ENCODE measurements at places on chromosomes 3 and 15. TPM values are rescaled to one million over a fixed set of nuclear protein-coding genes. Genes with fewer than 3 reads are reported as not detected.
A peak's percentile ranks its signal among the peaks of the same experiment; 100 is the strongest.

DNA sequence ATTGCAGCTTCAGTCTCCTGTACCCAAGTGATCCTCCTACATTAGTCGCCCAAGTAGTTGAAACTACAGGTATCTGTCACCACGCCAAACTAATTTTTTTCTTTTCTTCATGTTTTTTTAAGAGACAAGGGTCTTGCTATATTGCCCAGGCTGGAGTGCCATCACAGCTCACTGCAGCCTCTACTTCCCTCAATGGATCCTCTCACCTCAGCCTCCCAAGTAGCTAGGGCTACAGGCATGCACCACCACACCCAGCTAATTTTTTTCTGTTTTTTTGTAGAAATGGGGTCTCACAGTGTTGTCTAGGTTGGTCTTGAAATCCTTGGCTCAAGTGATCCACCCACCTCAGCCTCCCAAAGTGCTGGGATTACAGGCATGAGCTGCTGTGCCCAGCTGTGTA is 89.5 kb downstream of the ZNF609 start:
- DNase-seq: no peak

DNA sequence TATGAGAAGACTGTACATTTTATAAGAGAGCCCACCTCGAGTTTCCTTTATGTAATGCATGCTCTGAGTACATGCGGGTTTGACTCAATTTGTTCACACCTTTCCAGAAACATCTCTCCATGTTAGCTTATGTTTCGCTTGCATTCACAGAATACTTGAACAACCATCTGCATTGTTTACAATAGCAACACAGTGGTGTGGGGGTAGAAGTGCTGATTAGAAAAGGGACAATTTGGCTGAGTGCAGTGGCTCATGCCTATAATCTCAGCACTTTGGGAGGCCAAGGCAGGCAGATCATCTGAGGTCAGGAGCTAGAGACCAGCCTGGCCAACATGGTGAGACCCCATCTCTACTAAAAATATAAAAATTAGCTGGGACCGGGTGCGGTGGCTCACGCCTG is 60.9 kb downstream of the NCEH1 start:
- no peak for DNase-seq

- no peak for DNase-seq
Observed at GRCh38 chr3:197425485-197426120, 127.2 kb upstream of the DLG1 start.

DNA sequence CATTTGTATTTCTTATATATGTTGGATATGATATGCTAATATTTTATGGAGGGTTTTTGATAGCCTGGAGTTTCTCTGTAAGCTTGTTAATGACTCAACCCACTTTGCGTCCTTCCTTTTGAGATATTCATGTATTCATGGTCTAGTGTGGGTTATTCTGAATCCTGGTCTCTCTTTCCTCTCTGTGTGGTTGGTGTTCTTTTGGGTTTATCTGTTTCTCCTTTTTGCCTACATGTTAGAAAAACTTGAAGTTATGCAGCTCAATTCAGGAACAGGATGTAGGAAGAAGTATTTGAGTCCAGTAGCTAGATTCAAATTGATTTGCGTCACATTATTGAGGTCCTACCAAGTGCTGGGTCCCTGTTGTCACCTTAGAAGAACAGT is 28.1 kb downstream of the CMTM7 start:
- DNase-seq: no peak

- no peak for DNase-seq
Observed at GRCh38 chr3:187957165-187957581, 196.8 kb upstream of the LPP start.

The ZNF717 gene
- 6.0 TPM for polyA plus RNA-seq

DNA sequence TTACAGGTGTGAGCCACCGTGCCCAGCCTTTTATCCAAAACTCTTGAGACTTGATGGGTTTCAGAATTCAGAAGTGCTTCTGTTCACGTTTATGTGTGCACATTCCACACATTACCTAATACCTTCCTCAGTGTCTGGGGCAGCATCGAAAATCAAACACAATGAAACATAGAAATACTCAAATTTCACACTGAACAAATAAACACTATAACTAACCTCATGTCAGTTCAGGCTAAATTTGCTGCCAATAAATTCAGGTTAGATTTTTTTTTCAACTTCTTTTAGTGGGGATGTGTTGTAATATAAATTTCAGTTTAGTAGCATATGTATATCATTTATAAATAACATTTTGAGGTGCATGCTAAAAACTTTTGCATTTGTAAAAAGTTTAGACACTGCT is 2.8 kb downstream of the EIF2AK4 start:
- no peak for DNase-seq

DNA sequence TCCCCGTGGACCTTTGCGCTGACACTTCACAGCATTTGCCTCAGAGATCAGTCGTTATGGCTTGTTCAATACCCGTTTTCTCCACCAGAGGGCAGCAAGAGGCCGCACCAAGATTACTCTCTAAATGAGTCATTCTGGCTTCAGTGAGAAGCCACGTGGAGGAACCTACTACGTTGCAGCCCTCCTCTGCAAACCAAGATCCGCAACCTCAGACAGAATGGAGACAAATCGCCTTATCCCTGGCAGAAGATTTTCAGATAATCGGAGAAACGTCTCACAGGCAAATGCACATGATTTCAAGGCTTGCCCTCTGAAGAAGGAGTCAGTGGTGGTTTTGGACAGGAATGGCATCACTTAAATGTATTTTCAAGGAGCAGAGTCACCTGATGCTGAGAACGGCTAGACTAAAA is 60.5 kb downstream of the GTPBP8 start:
- peak; percentile 69 for DNase-seq

GRCh38 chr15:29242456-29243242 is 27.0 kb downstream of the NSMCE3 start:
- no peak for DNase-seq

DNA sequence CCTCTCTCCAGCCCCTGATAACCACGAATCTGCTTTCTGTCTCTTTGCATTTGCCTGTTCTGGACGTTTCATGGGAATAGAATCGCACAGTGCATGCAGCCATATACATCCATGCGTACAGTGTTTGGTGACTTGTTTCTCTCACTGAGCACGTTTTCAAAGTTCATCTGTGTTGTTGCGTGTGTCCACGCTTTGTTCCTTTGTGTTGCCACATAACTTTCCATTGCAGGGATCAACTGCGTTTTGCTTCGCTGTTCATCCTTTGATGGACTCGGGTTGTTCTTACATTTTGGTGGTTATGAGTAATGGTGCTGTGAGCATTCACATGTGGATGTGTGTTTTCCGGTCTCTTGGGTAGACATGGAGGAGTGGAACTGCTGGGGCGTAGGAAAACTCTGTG is 56.4 kb upstream of the TAMM41 start:
- no peak for DNase-seq

GRCh38 chr15:63973212-63974009 is 72.9 kb downstream of the DAPK2 start:
- no peak for DNase-seq

GRCh38 chr3:69352305-69353087 is 33.4 kb downstream of the FRMD4B start:
- DNase-seq: no peak

GRCh38 chr15:81092559-81092902 is 41.5 kb upstream of the CFAP161 start:
- no peak for DNase-seq

DNA sequence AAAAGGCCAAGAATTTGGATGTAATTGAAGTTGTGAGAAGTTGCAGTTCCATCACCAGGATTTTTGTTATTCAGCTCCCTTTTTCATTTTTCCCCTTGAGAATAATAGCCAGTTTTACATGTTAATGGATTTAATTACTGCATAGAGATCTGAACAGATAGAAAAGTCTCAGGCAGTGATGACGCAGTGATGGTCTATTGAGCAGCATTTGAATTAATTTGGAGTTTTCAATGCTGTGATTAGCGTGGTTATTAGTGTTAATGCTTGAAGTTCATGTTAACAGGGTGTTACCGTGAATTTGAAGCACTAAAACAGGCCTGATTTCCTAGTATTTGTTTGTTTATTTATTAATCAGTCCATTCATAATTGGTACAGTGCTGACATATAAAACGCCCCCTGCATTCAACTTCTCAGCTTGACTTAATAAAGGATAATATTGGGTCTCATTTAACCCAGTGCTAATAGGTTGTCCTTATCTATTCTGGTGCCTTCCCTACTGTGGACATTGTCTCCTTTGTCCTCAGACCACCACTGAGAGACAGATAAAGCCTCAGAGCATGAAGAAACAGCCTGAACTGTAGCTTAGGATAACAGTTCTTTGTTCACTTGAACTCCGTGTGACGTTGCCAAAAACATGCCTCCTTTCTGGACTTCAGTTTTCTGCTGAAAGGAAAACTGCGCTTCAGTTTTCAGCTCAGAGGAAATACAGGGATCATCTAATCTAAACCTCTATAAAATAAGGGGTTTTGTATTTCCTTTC is 82.4 kb downstream of the RTP4 start:
- no peak for DNase-seq

The ENTPD3 gene
- not detected for polyA plus RNA-seq

The ANKUB1 gene
- polyA plus RNA-seq: not detected

GRCh38 chr15:64855205-64855975 is 13.7 kb downstream of the PLEKHO2 start:
- no peak for DNase-seq

GRCh38 chr15:89165677-89166076 is 55.7 kb downstream of the RLBP1 start:
- DNase-seq: no peak

GRCh38 chr3:156604642-156605144 is 49.8 kb upstream of the SSR3 start:
- DNase-seq: no peak

DNA sequence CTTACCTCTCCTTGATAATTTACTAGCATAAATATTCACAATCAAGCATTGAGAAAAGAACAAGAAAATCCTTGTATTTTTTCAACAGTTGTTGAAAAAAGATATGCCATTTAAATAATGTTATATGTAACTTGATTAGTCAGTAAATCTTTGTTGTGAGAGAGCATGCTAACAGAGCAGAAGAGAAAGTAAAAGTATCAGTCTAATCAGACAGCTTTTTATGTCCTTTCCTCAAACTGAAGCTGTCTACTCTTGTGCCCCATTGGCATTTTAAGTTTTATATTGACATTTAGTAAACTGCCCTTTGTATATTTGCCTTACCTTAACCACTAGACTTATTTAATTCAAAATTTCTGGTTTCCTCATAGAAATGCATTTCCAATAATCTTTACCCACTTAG is 668.7 kb downstream of the OTOL1 start:
- no peak for DNase-seq

The TMEM45A gene
- polyA plus RNA-seq: not detected

- no peak for DNase-seq
Observed at GRCh38 chr3:140629357-140630137, 48.3 kb upstream of the TRIM42 start.

- DNase-seq: peak; percentile 26
Observed at GRCh38 chr15:31974855-31975829, 55.2 kb upstream of the CHRNA7 start.

The TGM5 gene
- polyA plus RNA-seq: not detected

GRCh38 chr15:85614059-85614458 is 180.7 kb downstream of the KLHL25 start:
- no peak for DNase-seq

The SH2D7 gene
- polyA plus RNA-seq: not detected

- DNase-seq: no peak
Observed at GRCh38 chr15:45855210-45855906, 220.5 kb downstream of the SQOR start.
